CD4-positive, alpha-beta T cell treated with Interleukin-4 for 1 hour (primary cell): ENCODE measurements at places on chromosomes 12 and 14.

DNA sequence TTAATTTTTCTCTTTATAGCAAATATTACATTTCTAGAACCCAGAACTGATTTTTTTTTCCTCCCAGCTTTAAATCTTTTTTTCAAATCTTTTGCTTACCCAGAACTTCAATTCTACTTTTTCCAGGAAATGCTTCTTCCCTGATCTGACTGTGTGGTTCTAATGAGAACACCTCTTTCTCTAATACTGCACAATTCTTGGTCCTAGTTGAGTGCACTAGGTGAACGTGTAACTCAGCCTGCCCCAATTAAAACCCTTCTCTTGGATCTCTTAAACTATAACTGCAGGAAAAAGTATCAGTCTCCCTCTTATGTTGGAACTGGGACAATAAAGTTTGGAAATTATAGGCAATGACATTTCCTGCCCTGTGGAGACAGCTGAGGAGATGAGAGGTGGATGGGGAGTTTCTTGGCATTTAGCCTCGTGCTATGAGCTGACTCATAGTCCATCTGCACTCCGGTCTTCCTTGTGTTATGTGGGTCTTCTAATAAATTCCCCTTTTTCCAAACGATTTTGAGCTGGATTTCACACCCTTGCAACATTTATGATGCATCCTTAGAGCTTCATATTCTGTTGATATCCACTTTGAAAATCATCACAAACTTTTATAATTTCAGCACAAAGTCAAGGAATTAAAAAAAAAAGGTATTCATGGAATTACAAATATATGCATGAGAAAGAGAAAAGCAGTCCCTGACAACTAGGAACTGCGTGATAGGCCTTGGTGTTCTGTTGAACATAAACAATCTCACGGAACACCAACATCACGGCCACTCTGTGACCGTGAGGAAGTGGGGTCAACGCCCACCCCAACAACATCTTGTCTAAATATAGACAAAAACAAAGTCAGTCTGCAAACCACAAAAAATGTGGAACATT, 52.4 kb downstream of the BRMS1L start:
- DNase-seq: no peak

DNA sequence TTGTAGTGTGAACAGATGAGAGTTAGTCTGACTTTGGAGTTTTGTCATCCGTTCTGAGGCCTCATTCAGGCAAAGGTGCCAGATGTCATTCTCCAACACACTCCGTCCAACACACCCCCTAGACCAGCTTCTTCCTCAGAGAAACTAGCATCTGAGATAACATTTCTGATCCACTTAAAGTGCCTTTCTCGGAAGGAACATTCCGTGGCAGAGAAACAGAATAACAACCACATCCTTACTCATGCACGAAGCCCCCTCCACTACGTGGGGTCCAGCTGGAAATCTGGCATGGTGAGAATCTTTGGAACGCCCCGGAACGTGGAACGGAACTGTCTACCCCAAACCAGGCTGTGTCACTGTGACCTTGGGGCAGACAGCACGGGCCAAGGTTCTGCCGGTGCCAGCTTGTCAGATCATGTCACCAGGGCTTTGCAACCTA, 17.0 kb upstream of the BCL7A start:
- no peak for DNase-seq

DNA sequence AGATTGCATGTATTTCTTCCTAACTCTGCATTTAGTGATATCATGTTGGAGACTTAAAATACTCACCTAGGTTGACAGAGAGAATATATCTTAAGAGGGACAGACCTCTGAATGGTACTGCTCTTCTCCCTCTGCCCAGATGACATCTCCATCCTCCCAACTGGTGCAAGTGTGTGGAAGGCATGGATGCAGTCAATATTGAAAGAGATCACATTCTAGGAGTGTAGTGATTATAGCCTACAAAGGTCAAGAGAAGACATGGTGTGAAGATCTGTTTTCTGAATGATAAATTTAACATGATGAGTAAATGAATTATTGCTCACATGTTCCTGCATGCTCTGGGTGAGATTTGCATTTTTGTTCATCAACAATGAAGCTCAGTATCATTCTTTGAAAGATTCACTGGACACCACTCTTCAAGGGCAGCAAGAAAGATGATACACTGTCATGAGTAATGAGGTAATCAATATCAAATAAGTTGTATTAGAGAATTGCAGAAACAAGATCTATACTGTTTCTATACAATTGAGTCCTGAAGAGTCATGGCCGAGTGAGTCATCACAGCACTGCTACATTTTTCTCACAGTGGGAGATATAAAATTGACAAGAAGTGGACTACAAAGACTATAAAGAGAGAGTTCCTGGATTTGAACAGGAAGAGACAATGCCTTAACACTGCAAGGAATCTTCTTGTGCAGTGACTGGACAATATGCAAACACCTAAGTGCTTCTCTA, 183.3 kb upstream of the KRR1 start:
- no peak for DNase-seq

GRCh38 chr12:64672925-64673409, 62.7 kb downstream of the RASSF3 start:
- no peak for DNase-seq

DNA sequence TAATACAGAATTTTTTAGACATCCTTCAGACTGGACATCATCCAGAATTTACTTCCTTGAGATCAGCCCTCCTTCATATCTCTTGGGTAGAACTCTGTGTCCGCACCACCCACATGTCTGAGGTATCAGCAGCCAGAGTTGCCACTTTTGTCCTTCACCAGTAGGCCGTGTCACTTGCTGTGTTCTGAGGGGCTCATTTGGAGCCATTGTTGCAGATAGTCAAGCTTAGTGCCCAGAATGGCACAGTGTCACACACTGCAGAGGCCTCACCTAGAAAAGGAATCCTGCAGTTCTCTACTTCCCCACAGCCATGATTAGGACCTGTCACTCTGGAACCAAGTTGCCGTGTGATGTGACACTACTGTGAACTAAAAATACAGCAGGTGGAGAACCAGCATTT, 36.9 kb upstream of the KCNK13 start:
- DNase-seq: no peak

GRCh38 chr12:52395761-52396434, 10.2 kb downstream of the KRT82 start:
- no peak for DNase-seq

- no peak for DNase-seq
Observed at GRCh38 chr14:89277203-89277602, 139.8 kb downstream of the FOXN3 start.

GRCh38 chr12:42904683-42905418, 315.3 kb upstream of the PRICKLE1 start:
- no peak for DNase-seq

DNA sequence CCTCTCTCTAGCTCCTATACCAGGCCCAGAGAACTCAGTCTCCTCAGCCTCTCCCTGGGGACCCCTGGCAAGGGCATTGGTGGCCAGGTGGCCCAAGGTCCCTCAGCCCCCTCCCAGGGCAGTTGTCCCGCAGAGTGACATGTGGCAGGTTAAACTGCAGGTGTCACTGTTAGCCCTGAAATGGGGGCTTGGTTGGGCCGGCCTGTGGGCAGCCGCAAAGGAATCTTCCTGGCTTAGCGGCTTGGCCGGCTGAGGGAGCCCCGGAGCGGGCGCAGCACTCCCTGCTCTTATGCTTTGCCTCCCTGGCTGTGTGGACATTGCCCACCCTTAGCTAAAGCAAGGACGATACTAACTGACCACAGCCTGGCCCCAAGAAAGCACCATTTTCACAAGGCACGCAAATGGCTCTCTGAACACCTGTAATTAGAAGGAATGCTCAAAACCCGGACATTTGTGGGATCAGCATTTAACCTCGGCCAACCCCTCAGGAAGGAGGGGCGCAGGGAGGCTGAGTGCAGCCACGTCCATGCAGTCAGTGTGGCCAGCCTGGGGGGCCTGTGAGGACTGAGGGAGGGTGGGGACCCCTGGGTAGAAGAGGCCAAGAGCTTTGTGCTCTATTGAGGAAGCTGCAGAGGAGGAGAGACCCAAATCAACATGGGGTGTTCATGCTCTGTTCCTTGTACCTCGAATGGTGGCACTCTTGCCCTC, 82.2 kb downstream of the PAPOLA start:
- peak; percentile 17 for DNase-seq

DNA sequence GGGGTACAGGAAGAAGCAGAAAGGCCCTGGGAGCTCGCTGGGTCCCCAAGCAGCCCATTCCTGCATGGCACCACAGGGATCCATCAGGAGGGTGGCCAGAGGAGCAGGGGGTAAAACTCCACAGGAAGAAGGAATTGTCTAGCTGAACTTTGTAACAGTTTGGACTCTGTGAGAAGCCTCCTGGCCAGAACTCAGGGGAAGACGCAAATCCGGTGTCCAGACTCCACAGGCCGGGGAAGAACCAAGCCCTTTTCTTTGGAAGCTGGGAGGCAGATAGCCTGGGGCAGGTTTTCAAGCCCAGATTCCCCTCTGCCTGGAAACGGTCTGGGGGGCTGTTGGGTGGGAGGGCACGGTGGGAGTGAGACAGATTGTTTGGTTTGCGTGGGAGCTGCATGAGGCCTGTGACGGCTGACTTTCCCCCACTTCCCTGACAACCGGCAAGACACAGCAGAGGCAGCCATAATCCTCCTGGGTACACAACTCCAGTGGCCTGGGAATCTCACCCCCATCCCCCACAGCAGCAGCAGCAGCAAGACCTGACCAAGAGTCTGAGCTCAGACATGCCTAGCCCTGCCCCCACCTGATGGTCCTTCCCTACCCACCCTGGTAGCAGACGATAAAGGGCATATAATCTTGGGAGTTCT, 16.7 kb downstream of the GPHB5 start:
- no peak for DNase-seq

DNA sequence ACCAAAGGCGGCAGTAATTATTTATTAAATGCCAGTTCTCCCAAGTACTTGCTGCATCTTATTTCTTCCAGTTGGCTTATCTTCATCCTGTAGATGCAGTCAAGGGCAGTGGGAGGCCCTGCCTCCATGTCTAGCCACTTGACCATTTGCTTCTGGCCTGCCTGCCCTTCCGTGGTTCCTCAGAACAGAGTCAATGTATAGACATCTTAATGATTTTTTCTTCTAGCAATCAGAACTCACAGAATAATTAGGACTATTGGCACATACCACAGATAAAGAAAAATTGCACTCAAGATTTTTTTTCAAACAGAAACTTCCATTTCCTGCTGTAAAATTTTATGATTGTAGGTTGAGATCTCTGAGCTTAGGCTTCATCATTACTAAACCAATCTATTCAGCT, 20.9 kb downstream of the NR1H4 start:
- no peak for DNase-seq

DNA sequence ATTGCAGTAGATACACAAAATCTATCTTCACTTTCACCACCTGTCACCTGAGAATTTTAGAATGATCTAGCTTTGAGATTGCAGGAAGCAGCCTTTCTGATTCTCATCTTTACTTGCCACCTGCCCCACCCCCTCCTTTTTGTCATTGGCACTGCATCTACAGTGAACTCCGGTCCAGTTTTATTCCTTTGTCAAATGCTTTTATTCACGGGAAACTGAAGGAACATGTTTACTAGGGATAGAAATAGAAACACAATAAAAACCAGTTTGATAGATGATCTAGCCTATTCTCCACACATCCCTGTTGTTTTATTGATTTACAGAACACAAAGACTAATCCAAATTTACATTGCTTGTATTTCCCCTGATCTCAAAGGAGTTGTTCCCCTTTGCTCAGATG, 471.7 kb upstream of the STXBP6 start:
- DNase-seq: no peak

GRCh38 chr12:233615-233968, 19.6 kb upstream of the SLC6A12 start:
- peak; percentile 3 for DNase-seq

GRCh38 chr14:20409226-20409625, 4.1 kb downstream of the TEP1 start:
- DNase-seq: no peak

- DNase-seq: no peak
Observed at GRCh38 chr14:92459030-92459949, 54.3 kb upstream of the RIN3 start.

DNA sequence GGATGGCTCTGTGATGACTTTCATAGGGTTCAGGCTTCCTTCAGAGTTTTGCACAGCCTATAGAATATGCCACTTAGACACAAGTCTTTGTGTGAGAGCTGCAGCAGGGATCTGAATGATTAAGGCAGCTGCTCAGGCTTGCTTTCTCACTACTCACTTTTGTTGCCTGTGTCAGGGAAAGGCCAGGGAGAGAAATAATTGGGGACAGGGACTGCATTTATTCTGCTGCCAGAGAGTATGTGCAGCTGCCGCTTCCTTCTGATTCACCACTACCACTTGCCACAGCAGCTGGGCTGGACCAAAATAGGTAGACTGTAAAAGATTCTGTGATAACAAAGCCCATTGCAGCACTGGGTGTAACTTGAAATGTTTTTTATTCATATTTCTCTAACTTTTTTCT, 49.7 kb downstream of the TRMT5 start:
- no peak for DNase-seq

- DNase-seq: no peak
Observed at GRCh38 chr12:108784270-108784669, 53.0 kb upstream of the CORO1C start.
